Progenitor cell of endocrine pancreas (in vitro differentiated cells): ENCODE measurements at places on chromosomes 11 and 22. TPM values are rescaled to one million over a fixed set of nuclear protein-coding genes. Genes with fewer than 3 reads are reported as not detected.

DNA sequence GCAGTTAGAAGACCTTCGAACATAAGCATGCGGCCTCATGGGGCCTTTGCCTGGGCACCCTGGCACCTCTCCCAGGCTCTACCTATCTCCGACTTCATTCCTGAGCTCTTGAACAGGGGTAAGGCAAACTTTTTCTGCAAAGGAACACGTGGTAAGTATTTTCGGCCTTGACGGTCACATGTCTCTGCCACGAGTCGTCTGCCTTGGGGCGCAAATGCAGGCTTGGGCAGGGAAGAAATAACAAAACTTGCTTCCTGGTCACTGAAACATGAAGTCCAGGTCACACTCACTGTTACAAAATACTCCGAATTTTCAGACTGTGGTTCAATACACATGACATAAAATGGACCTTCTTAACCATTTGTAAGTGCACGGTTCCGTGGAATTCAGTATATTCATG is 3.4 kb upstream of the ASCL2 start:
- no peak overlapping the region for H3K27ac ChIP-seq
- H3K36me3 ChIP-seq: no peaks in the 10 kb centered on the region
- DNase-seq: no peak
- no peaks in the 10 kb centered on the region for H3K4me1 ChIP-seq

- peaks cover 51% of the 10 kb centered on the region for H3K27me3 ChIP-seq
- H3K4me1 ChIP-seq: peaks cover 16% of the 10 kb centered on the region
- H3K27ac ChIP-seq: no peak overlapping the region
- H3K36me3 ChIP-seq: no peaks in the 10 kb centered on the region
- H3K4me3 ChIP-seq: no peak overlapping the region
These were observed 111.2 kb downstream of the ZNF280B start for GRCh38 chr22:22397292-22397870.

POLD4 gene
- total RNA-seq: 19.8 and 21.1 TPM in 2 replicates

- no peaks in the 10 kb centered on the region for H3K4me1 ChIP-seq
- H3K36me3 ChIP-seq: peaks cover 2% of the 10 kb centered on the region
- H3K27me3 ChIP-seq: no peaks in the 10 kb centered on the region
- no peak overlapping the region for H3K4me3 ChIP-seq
- no peak for DNase-seq
These were observed 575.9 kb upstream of the ANO3 start for GRCh38 chr11:25755918-25756584.

HORMAD2 gene
- not detected in 2 replicates for total RNA-seq

DNA sequence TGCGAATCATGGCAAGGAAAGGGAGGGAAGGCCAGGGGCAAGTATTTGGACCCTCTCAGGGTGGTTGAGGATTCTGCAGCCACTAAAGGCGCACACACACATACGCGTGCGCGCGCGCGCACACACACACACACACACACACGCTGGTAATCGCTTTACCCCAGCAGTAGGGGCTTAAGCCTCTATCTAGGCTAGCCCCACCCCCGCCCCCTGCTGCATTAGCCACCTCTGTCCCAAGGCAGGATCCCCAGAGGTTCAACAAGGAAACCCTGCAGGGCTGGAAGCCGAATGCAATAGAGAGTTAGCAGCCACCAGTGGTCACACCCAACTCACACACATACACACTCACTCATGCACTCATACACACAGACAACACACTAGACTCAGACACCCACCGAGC is 28.6 kb upstream of the ELFN2 start:
- peaks cover 16% of the 10 kb centered on the region for H3K4me1 ChIP-seq
- H3K4me3 ChIP-seq: no peak overlapping the region

GRCh38 chr22:45872659-45873263 is 104.2 kb downstream of the WNT7B start:
- H3K27ac ChIP-seq: no peak overlapping the region
- peaks cover 6% of the 10 kb centered on the region for H3K36me3 ChIP-seq
- peaks cover 62% of the 10 kb centered on the region for H3K27me3 ChIP-seq
- no peak for DNase-seq

PIWIL4 gene
- 1.9 and 2.6 TPM in 2 replicates for total RNA-seq

GRCh38 chr22:44638971-44639760 is 62.8 kb upstream of the PRR5 start:
- peaks cover 2% of the 10 kb centered on the region for H3K27me3 ChIP-seq
- no peaks in the 10 kb centered on the region for H3K36me3 ChIP-seq
- H3K27ac ChIP-seq: no peak overlapping the region
- no peak for DNase-seq

DNA sequence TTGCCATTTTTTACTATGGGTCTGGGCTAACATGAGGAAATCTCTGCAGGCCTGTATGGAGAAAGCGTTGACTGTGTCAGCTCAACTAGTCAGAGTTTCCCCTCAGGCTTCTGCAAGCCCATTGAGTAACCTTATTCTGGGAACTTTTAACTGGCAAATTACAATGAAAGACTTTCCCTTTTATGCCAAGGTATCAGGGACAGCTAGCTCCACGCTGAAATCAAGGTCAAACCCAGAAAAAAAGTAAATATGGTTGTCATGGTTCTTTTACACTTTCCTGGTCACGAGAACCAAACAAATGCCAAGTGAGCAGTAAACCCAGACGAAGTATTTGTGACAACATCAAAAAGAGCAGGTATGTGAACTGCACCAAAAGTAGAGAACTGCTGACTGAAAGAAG is 13.8 kb downstream of the OSBP start:
- DNase-seq: no peak
- H3K27ac ChIP-seq: no peak overlapping the region
- H3K4me1 ChIP-seq: peaks cover 4% of the 10 kb centered on the region
- H3K27me3 ChIP-seq: no peaks in the 10 kb centered on the region
- H3K36me3 ChIP-seq: peaks cover 24% of the 10 kb centered on the region
- no peak overlapping the region for H3K4me3 ChIP-seq

CCDC81 gene
- total RNA-seq: 1.3 TPM in 2 replicates

- no peak overlapping the region for H3K4me3 ChIP-seq
- H3K27ac ChIP-seq: no peak overlapping the region
- DNase-seq: no peak
- peaks cover under 1% of the 10 kb centered on the region for H3K4me1 ChIP-seq
- no peaks in the 10 kb centered on the region for H3K36me3 ChIP-seq
- peaks cover 48% of the 10 kb centered on the region for H3K27me3 ChIP-seq
These were observed 138.5 kb upstream of the HSD17B12 start for GRCh38 chr11:43541993-43542392.

BDNF gene
- total RNA-seq: 2.7 and 3.5 TPM in 2 replicates

SCGB1D2 gene
- not detected in 2 replicates for total RNA-seq

DNA sequence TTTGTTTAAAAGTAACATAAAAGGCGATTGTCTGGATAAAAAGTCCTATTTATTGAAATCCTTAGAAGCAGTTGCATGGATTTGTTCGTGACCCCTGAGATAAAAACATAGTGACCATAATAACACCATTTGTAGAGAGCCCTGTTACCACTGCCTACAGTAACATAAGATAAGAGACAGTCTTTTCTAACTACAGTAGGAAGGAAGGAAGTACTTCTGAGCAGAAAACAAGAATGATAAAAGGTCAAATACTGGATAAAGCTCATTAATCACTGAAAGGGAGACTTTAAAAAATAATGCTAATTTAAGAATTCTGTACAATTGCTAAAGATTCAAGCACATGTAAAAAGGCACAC is 47.1 kb upstream of the SOX6 start:
- no peaks in the 10 kb centered on the region for H3K27me3 ChIP-seq
- no peak overlapping the region for H3K4me3 ChIP-seq
- no peak for DNase-seq
- no peak overlapping the region for H3K27ac ChIP-seq

CD3G gene
- total RNA-seq: not detected in 2 replicates

DNA sequence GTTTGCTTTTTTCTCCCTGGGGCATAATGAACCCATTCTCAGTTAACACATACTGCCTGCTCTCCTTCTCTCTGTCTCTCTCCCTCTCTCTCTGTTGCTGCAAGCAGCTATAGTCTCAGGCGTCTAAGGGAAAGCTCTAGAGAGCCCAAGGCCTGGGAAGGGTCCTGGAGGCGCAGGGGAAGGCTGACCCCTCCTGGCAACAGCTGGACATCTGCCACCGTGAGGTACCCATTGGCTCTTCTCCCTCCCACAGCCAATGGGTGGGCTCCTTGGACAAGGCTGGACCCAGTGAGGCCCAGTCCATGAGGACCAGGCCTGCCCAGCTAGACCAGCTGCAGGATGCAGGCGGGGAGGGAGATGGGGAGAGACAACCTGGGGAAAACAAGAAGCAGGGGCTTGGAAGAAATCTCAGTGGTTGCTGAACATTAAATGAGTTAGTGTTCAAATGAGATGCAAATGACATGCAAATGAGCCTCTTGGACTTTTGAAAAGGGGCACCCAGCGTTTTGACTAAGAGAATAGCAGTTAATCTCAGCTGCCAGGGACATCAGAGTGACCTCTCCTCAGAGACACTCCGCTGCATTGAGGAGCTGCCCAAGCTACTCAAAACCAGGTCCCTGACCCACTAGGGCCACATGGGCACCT is 349.7 kb downstream of the BUD13 start:
- peaks cover 24% of the 10 kb centered on the region for H3K27me3 ChIP-seq
- no peak overlapping the region for H3K4me3 ChIP-seq
- H3K4me1 ChIP-seq: peaks cover 10% of the 10 kb centered on the region
- DNase-seq: no peak

GRCh38 chr11:105230586-105230985 is 91.0 kb upstream of the CARD18 start:
- no peak for DNase-seq
- no peak overlapping the region for H3K27ac ChIP-seq
- no peaks in the 10 kb centered on the region for H3K36me3 ChIP-seq
- no peaks in the 10 kb centered on the region for H3K27me3 ChIP-seq

DNA sequence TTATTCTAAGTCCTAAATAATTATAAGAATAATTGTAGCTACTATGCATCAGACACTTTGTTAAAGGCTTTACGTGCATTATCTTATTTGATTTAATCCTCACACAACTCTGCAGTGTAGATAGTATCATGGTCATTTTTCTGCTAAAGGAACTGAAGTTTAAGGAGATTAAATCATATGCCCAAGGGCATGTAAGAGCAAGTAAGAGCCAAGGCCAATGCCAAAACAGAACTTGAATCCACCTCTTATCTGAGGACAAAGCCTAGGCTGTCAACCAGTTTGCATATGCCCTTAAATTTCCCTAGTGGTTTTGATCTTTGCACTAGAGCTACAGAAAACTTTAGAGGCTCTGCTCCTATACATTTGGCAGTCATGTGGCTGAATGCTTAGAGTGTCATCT is 65.6 kb upstream of the OR5AK2 start:
- no peak for DNase-seq
- no peaks in the 10 kb centered on the region for H3K4me1 ChIP-seq
- H3K36me3 ChIP-seq: no peaks in the 10 kb centered on the region
- no peak overlapping the region for H3K27ac ChIP-seq

DNA sequence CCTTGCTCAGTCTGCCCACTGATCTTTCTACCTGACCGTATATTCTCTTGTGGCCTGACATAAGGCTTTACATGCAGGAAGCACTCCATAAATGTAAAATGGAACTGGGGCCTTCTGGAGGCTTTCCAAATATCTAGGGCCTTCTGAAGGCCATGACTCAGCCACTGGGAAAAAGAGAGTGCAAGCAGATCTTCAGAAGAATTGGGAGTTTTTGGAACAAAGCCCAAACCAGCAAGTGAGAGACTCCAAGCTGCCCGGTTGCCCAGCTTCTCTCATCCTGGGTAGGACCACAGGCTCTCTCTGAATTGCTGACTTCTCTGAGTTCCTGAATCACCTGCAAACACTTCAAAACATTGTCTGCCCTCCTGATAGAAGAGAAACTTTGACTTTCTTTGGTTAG is 107.9 kb upstream of the BMAL1 start:
- H3K4me1 ChIP-seq: peaks cover 2% of the 10 kb centered on the region
- H3K4me3 ChIP-seq: no peak overlapping the region
- peaks cover 9% of the 10 kb centered on the region for H3K27me3 ChIP-seq
- H3K27ac ChIP-seq: no peak overlapping the region

- H3K27ac ChIP-seq: no peak overlapping the region
- H3K36me3 ChIP-seq: no peaks in the 10 kb centered on the region
- H3K4me1 ChIP-seq: peaks cover 1% of the 10 kb centered on the region
- no peaks in the 10 kb centered on the region for H3K27me3 ChIP-seq
- no peak for DNase-seq
- no peak overlapping the region for H3K4me3 ChIP-seq
These were observed 427.5 kb downstream of the METTL15 start for GRCh38 chr11:28535677-28536076.

- peaks cover 7% of the 10 kb centered on the region for H3K36me3 ChIP-seq
- H3K4me1 ChIP-seq: no peaks in the 10 kb centered on the region
- H3K27me3 ChIP-seq: no peaks in the 10 kb centered on the region
- no peak for DNase-seq
- H3K4me3 ChIP-seq: no peak overlapping the region
- H3K27ac ChIP-seq: peak overlapping the region; percentile 13
These were observed 14.3 kb upstream of the ARFGAP3 start for GRCh38 chr22:42871146-42872050.

DNA sequence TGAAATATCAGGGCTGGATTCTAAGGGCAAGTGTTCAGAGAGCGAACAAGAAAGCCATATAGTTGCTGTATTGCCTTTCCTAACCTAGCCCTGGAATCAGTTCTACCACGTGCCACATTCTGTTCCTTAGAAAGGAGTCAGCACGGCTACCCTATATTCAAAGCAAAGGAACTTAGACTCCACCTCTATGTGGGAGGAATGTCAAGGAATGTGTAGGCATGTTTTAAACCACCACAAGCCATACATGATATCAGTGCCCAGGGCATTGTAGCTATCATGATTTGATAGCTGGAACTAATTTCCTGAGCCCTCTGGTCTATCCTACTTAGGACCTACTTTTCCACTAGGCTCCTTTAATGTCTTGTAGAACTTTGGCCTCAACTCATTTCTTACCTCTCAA is 2.5 kb upstream of the EIF4ENIF1 start:
- H3K4me1 ChIP-seq: peaks cover 15% of the 10 kb centered on the region
- H3K36me3 ChIP-seq: peaks cover under 1% of the 10 kb centered on the region
- H3K27me3 ChIP-seq: no peaks in the 10 kb centered on the region
- no peak overlapping the region for H3K27ac ChIP-seq
- no peak for DNase-seq
- H3K4me3 ChIP-seq: no peak overlapping the region

BIRC3 gene
- 0.29 and 0.36 TPM in 2 replicates for total RNA-seq

DNA sequence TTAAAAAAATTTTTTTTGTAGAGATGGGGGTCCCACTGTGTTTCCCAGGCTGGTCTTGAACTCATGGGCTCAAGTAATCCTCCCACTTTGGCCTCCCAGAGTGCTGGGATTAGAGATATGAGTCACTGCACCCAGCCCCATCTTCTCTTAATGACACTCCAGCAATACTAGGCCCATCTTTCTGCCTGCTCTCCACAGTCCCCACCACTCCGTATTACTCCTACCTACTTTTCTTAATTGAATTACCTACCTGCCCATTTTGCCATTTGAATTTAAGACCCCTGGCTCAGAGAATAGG is 2.0 kb upstream of the STIM1 start:
- H3K27me3 ChIP-seq: no peaks in the 10 kb centered on the region
- H3K36me3 ChIP-seq: no peaks in the 10 kb centered on the region
- H3K27ac ChIP-seq: no peak overlapping the region
- DNase-seq: no peak
- peaks cover 17% of the 10 kb centered on the region for H3K4me1 ChIP-seq

GLYATL1 gene
- 23.6 and 25.3 TPM in 2 replicates for total RNA-seq

DNA sequence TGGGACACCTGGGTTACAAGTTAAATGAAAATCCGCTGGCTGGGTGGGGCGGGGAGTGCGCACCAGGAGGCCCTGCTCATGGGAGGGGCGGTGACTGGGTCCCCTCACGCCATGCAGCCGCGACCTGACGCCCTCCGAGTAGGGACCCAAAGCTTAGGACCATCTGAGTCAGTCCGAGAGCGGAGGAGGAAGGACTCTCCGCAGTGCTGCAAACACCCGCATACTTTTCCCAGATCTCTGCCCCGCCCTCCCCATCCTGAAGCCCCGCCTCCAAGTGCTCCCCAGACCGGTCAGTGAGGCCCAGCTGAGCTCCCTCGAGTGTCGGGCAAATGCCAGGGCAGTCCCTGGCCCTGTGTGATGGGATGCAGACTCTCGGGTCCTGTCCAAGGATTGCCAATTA is 6.6 kb upstream of the FLI1 start:
- DNase-seq: no peak
- H3K4me1 ChIP-seq: peaks cover 28% of the 10 kb centered on the region
- H3K36me3 ChIP-seq: no peaks in the 10 kb centered on the region
- H3K27me3 ChIP-seq: peaks cover 93% of the 10 kb centered on the region
- H3K27ac ChIP-seq: no peak overlapping the region
- H3K4me3 ChIP-seq: peak overlapping the region; percentile 45
